ENCODE measurements at places on chromosomes 11 and 22. TPM values are rescaled to one million over a fixed set of nuclear protein-coding genes. Genes with fewer than 3 reads are reported as not detected.

GRCh38 chr22:42596336-42596735 lies 18.3 kb downstream of the POLDIP3 start:
- no peak for DNase-seq

DNA sequence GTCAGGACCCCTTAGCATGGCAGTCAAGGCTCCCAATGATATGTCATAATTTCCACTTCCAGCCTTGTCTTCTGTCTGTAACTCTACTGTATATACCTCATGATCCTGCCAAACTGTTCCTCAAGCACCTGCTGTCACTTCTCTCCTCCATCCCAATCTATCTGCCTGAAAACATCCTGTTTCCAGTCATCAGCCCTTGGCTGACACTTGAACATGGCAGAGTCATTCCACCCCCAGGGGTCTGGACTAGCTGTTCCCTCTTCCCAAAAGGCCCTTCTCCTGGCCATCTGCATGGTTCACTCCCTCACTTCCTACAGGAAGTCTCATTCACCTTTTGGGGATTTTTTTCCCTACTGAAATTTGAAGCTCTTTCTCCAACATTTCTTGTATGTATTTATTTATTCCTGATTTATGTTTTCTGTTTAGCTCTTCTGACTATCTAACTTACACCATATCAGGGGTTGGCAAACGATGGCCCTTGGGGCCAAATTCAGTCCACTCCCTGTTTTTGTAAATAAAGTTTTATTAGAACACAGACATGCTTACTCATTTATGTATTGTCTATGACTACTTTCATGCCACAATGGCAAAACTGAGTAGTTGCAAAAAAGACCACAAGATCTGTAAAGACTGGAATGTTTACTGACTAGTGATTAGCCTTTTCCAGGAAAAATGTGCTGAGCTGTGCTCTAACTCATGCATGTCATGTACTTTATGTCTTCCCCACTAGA lies 278.4 kb downstream of the KIRREL3 start:
- no peak for DNase-seq

OR1S2 gene
- not detected for total RNA-seq

DNA sequence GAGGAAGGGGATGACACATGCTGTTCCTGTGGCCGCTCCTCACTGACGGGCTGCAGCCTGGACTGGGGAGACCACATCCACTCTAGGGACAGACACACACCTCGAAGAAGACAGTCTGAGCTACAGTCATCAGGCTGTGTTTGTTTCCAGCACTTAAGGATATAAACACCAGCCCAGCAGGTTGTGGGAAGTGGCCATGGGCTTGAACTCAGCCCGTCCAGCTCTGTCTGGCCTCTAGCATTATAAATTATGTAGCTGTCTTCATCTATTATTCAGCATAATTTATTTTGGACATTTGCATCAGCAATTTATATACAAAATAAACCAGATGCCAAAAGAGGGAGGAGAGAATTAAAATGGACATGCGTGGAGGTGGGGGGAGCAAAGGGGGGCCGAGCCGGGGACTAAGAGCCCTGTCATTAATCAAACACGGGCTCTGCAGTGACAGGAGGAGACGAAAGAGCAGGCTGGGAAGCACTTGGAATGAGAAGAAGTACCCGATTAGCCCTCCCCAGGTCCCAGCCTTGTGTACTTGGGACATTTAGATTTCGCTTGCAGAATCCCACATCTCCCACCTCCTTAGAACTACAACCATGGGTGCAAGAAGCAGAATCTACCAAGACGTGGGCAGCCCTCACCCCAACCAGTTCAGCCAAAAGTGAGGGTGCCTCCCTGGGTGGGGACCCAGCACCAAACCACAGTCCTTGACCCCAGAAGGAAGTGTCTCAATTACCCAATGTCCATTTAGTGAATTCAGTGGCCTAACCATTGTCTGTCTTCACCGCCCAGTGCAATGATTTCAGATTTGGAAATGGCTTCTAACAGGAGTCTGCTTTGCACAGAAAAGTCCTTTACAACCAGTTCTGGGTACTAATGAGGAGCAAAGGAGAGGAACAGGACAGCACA lies 309.6 kb downstream of the OPCML start:
- DNase-seq, result no peak

- DNase-seq, result no peak
Measured at GRCh38 chr11:107592231-107592590, 1.3 kb downstream of the ELMOD1 start.

BAIAP2L2 gene
- total RNA-seq, result 1.0 TPM

DNA sequence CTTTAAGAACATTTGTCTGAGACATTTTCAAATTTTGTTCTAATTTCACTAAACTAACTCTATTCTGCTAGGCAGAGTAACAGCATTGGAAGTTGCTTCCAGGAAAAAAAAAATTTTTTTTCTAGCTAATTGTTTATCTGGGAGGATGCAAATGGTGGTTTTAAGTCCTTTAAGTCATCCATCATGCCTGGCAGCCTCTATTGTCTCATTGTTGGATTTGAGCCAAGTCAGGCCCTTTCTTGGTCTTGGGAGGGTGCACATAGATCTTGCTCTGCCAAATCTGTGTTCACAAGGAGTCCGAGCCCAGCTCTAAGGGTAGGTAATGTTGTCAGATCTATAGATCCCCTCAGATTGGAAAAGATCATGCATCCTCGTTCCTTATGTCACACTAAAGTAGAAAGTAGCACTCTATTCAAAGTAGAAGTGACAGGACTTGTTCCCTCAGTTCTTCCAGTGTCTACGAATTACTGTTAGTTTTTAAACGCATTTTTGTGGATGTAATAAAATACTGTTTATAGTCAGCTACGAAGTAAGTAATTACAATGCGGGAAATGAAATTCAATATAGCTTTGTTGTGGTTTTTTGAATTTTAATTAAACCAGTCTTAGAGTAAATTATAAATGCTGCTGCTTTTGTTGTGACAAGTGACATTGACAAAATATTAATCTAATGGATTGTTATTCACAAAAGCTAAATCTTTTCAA lies 166.0 kb upstream of the RASSF10 start:
- no peak for DNase-seq

DNA sequence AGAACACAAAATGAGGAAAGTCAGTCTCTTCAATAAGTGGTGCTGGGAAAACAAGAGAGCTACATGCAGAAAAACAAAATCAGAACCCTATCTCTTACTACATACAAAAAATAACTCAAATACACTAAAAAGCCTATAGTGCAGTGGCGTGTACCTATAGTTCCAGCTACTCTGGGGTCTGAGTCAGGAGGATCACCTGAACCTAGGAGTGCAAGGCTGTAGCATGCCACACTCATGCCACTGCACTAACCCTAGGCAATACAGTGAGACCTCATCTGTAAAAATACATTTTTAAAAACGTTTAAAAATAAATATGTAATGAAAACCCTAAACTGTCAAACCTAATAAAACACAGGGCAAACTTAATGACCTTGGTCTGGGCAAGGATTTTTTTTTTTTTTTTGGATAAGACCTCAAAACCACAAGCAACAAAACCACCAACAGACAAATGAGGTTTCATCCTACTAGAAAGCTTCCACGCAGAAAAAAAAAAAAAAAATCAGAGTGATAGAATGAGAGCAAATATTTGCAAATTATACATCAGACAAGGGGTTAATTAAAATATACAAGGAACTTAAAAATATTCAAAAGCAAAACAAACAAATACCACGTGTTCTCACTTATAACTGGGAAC lies 35.2 kb downstream of the XKR3 start:
- no peak for DNase-seq

- DNase-seq, result no peak
Measured at GRCh38 chr11:44571871-44572270, 6.4 kb downstream of the CD82 start.

DNA sequence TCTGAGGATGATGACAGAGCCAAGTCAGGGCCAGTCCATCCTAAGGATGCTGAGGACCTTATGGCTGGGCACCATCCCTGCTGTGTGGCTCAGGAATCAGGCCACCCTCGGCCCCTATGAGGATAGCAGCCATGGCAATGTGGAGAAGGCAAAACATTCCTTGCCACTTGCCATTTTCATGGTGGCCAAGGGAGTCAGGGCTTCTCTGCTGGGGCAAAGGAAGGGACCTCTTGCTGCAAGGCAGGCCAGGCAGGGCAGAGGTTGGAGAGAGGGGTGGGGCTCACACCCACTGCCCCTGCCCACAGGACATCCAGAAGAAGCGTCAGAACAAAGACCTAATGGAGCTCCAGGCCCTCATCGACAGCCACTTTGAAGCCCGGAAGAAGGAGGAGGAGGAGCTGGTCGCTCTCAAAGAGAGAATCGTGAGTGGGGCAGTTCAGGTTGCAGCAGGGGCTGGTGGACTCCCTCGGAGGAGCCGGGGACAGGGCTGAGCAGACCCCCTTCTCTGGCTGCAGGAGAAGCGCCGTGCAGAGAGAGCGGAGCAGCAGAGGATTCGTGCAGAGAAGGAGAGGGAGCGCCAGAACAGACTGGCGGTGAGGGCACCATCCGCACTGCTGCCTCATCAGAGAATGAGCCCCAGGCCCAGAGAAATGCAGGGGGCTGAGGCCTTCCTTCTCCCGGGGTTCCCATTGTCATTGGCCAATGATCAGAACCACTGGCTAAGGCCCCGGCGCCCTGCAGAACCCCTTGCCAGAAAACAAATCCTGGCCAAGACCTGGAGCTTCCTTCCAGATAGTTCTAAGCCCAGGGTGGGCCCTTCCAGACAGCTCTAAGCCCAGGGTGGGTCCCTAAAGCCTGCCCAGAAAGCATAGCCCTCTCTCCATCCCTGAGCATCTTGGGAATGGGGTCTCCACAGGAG lies 13.5 kb upstream of the MRPL23 start:
- no peak for DNase-seq

CLCF1 gene
- total RNA-seq, result 10.2 TPM

SLC25A1 gene
- total RNA-seq, result 50.2 TPM

DNA sequence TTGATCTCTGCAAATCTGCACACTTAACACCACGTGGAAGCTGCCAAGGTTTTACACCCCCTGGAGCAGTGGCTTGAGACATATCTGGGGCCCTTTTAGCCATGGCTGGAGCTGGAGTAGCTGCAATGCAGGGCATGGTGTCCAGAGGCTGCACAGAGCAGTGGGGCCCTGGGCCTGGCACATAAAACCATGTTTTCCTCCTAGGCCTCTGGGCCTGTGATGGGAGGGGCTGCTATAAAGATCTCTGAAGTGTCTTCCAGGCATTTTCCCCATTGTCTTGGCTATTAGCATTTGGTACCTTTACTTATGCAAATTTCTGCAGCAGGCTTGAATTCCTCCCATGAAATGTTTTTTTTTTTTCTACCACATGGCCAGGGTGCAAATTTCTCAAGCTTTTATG lies 33.2 kb downstream of the CALCA start:
- no peak for DNase-seq

GRCh38 chr11:2818503-2818902 lies 67.1 kb downstream of the CDKN1C start:
- DNase-seq, result no peak

GRCh38 chr22:38230108-38230825 lies 28.5 kb downstream of the MAFF start:
- DNase-seq, result no peak

DNA sequence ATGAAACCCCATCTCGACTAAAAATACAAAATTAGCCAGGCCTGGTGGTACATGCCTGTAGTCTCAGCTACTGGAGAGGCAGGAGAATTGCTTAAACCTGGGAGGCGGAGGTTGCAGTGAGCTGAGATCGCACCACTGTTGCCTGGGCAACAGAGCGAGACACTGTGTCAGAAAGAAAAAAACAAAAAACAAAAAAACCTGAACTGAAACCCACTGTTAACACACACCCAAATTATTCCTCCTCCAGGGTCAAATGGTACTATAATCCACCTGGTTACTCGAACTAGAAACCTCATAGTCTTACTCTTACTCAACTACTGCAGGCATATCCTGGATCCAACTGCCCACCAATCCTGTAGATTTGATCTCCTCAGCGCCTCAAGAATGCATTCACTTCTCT lies 35.5 kb downstream of the USP28 start:
- DNase-seq, result no peak

GRCh38 chr22:39474351-39475111 lies 17.7 kb downstream of the MGAT3 start:
- no peak for DNase-seq

SAA4 gene
- 5.6 TPM for total RNA-seq

SLC16A8 gene
- not detected for total RNA-seq

DLG2 gene
- total RNA-seq, result 4.3 TPM

- DNase-seq, result no peak
Measured at GRCh38 chr11:9385327-9385899, 961 bp downstream of the IPO7 start.

DNA sequence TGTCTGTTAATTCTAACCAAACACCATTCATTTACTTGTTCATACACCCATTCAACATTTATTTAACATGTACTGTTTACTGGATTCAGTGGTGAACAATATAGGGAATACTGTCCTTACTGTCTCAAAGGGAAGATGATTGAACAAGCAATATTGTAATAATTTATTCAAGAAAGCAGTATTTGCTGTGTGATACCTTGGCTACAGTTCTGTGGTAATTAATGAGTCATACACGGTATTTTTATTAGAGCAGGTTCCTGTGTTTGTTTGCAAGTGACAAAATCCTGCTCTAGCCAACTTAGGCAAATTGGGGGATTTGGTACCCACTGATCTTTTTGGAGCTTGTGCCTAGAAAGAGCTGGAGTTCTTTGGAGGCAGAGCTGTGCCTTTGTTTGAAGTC lies 15.7 kb downstream of the PIH1D2 start:
- DNase-seq, result no peak

DNA sequence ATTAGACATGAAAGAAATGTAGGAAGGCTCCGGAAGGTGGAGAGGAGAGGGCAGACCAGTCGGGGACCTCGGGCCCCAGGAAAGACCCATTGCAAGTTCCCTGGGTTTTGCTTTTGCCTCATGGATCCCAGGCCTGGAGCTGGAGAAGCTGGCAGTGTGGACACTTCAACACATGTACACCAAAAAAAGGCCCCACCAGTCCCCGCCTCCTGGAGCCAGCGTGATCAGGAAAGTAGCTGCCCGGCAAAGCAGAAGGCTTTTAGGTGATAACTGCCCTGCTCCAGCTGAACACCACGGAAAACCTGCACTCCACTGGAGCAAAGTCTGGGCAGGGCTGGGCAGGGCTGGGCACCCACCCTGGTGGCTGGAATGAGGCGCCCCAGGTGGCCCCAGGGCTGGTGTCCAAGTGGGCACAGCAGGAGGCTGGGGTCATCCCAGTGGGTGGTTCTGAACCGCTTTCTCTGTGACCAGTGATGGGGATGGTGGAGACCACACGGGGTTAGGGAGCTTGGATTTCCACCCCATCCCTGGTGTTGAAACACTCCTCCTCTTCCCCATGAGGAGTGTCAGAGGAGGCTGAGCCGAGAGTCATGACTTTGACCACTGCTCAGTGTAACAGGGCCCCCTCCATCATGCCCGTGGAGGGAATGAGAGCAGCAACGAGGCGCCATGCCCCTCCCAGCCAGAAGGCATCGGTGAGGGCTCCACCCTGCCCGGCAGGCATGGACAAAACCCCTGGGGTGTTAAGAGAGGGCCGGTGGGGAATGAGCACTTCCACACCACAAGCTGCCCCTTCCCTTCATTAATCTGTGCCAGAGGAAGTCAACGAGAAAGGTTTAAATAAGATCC lies 16.9 kb upstream of the MUC5AC start:
- no peak for DNase-seq

GRCh38 chr22:24474649-24475255 lies 20.4 kb upstream of the UPB1 start:
- no peak for DNase-seq

RTN4R gene
- total RNA-seq, result 2.0 TPM

- no peak for DNase-seq
Measured at GRCh38 chr11:83174008-83174407, 17.1 kb downstream of the PCF11 start.

PANX2 gene
- 1.8 TPM for total RNA-seq

Data from breast epithelium (tissue), 4 donors.